Hematopoietic multipotent progenitor cell treated with erythropoietin and hydrocortisone succinate and interleukin-3 and kit ligand, for 4 days (in vitro differentiated cells): ENCODE measurements at places on chromosomes 13 and 19.

- DNase-seq: no peak
Measured at GRCh38 chr19:49589502-49589905, 1.5 kb upstream of the PRR12 start.

DNA sequence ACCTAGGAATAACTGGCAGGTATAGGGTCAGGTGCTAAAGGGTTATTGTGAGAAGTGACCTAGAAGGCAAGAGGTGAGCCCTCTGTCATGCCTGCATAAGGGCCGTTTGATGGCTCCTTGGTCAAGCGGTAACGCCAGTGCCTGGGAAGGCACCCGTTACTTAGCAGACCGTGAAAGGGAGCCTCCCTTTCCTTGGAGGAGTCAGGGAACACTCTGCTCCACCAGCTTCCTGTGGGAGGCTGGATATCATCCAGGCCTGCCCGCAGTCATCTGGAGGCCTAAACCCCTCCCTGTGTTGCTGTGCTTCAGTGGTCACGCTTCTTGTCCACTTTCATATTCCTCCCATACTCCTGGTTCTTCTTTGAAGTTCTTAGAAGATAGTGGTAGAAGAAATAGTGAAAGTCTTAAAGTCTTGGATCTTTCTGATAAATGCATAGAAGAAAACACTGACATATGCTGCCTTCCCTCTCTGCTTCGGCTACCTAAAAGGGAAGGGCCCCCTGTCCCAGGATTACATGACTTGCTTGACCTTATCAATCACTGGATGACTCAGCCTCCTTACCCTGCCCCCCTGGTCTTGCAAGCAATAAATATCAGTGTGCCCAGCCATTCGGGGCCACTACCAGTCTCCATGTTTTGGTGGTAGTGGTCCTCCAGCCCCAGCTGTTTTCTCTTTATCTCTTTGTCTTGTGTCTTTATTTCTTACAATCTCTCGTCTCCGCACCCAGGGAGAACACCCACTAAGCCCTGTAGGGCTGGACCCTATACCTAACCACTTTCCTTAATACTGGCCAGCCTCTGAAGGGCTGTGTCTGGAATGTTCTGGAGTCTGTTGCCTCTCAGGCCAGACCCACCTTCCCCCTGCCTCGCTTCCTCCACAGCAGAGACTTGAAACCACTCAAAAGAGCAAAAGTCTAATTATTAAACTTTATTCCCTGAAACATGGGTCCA, 16.1 kb upstream of the ABCC4 start:
- DNase-seq: peak; percentile 68

GRCh38 chr19:41133260-41133659, 19.0 kb downstream of the CYP2F1 start:
- no peak for DNase-seq

DNA sequence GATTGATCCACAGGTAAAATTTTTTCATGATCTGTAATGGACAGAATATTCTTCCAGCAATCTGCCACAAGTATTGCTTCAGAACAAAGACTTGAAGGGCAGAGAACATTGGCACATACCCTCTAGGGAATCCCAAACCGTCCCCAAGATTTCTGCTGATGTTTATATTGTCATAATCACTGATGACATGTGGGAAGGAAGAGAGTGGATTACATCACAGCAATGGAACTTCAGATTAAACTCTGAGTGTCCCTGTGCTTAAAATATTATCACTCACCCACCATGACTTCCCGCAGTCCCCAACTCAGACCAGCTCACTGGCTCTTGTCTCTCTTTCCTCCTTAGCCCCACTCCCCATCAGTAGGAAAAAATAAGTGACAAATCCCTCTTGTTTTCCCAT, 8.5 kb upstream of the TPT1 start:
- no peak for DNase-seq

GRCh38 chr13:98909016-98909415, 68.8 kb downstream of the DOCK9 start:
- no peak for DNase-seq

DNA sequence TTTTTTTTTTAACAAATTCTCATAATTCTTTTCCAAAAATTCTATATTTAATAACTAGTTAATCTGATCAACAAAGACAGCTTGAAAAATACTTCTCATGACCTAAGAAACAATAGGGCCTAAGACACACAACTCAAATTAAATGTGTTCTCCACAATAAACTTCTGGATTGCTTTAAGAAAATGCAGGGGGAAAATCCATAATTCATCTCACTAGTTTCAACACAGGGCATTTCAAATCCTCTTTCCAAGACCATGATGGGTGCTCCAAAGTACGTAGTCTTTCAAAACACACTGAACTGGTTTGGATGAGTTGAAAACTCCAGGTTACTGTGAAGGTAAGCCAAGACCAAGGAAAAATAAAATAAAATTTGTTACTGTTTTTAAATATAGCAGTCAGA, 62.6 kb downstream of the DCLK1 start:
- no peak for DNase-seq

- no peak for DNase-seq
Measured at GRCh38 chr13:20431687-20432384, 93.8 kb downstream of the CRYL1 start.

DNA sequence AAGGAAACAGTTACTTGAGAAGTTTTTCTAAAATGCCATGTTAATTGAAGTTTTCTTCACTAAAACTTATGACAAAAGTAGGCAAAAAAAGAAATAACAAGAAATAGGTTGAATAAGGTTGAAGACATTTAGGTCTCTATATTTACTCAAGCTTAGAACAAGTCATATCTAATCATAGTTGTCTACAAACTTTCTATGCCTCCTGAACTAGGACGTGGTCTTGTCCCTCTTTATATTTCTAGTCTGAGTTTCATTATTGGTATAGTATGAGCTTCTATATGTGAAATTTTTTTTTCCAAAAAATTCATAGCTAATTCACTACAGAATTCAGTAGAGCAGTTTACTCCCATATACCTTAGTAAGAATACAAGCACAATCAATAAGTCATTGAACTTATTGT, 836.4 kb downstream of the SLITRK6 start:
- no peak for DNase-seq

DNA sequence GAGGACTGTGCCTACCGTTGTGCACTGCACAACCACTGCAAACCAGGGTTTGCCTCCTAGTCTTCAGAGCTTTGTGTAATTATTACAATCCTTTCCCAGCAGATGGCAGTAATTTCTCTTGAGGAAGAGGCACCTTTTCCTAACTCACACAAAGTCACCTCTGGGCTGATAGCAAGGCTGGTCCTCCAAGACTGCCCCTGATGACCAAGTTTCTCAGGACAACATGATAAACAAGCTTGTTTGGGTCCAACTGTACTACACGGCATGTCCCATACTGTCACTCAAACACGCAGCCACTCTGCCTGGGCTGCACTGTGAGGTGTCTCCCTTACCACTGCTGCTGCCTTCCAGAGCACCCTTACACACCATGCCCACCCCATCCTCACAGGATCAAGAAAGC, 39.3 kb downstream of the RFXAP start:
- DNase-seq: peak; percentile 86

- no peak for DNase-seq
Measured at GRCh38 chr19:29866011-29866410, 54.2 kb downstream of the CCNE1 start.
